ENCODE measurements at places on chromosomes 5 and 9. TPM values are rescaled to one million over a fixed set of nuclear protein-coding genes. Genes with fewer than 3 reads are reported as not detected.

Gene NDUFB6
- total RNA-seq: 13.6 TPM

Gene CDKN2A
- 11.7 TPM for total RNA-seq

Gene CCDC183
- total RNA-seq: 1.0 TPM

DNA sequence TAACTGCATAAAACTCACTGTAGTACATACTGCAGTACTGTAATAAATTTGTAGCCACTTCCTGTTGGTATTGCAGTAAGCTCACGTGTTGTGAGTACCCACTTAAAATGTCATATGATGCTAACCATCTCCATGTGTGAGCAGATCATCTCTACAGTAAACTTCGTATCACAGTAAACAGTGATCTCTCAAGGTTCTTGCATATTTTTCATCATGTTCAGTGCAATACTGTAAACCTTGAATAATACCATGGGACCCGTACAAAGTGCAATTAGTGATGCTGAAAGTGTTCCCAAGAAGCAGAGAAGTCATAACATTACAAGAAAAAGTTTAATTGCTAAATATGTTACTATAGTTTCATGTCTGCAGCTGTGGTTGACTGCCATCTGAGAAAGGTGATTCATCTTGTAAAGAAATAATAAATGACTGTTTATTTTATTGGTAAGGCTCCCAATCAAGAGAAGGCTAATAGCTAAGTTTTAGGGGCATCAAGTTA is 253.8 kb upstream of the POU5F2 start:
- no peak for DNase-seq

Gene PARP8
- total RNA-seq: 82.3 TPM

- DNase-seq: no peak
These were observed 151.8 kb upstream of the VLDLR start for GRCh38 chr9:2469681-2470221.

Gene SLC26A2
- total RNA-seq: 13.2 TPM

- no peak for DNase-seq
These were observed 108.3 kb downstream of the FAM174A start for GRCh38 chr5:100643473-100643872.

DNA sequence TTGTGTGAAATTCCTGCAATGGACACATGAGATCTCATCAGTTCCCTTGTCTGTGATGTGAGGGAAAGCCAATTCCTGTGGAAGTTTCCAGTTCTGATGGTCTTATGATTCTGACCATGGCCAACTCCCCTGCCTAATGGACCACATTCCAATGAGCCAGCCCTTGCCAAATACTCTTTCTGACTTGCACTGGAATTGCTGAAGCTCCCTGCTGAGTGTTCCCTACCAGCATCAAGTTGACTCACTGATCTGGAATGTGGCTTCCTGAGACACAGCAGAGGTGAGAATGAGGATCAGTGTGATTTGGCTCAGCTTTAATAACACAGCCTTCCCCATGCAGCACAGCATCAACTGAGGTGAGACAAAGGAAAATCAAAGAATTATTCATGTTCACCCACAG is 427.8 kb downstream of the KDM4C start:
- DNase-seq: no peak

Gene ADAMTSL2
- not detected for total RNA-seq

Gene NUDCD2
- 24.4 TPM for total RNA-seq

GRCh38 chr9:3955305-3955687 is 344.6 kb downstream of the GLIS3 start:
- DNase-seq: no peak
